Stomach (tissue), 19 donors: ENCODE measurements at places on chromosomes 2 and 18. TPM values are rescaled to one million over a fixed set of nuclear protein-coding genes. Genes with fewer than 3 reads are reported as not detected.

The KCNE4 gene
- total RNA-seq = 0.58 TPM

The TWIST2 gene
- 5.3 TPM for total RNA-seq

- no peaks in the 10 kb centered on the region for H3K27me3 ChIP-seq
- no peak overlapping the region for H3K4me3 ChIP-seq
- H3K4me1 ChIP-seq = peaks cover 13% of the 10 kb centered on the region
- no peak for DNase-seq
Measured at GRCh38 chr18:48792611-48793380, 158.0 kb downstream of the SMAD7 start.

DNA sequence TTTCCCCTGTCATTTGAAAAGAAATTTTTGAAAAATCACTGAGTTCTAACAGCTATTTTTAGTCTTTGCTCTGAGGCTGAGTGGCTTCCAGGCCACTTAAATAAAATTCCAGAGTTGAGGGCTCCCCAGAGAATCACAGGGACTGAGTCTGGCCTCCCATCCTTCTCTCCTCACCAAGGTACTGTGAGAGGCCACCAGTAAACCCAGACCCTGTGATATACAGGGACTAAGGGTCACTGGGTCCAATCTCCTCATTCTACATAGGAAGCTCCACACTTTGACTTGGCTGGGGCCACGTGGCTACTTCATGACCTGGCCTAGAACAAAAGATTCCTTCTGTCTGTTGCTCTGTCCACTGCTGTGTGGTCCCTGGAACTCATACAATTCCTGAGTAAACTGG lies 123.2 kb upstream of the CDCA7 start:
- no peak overlapping the region for H3K4me3 ChIP-seq
- peaks cover 18% of the 10 kb centered on the region for H3K4me1 ChIP-seq
- H3K27ac ChIP-seq = peak overlapping the region; percentile 68
- peaks cover 8% of the 10 kb centered on the region for H3K36me3 ChIP-seq
- DNase-seq = no peak
- no peaks in the 10 kb centered on the region for H3K27me3 ChIP-seq
